Hematopoietic multipotent progenitor cell treated with erythropoietin and hydrocortisone succinate and interleukin-3 and kit ligand, for 15 days (in vitro differentiated cells): ENCODE measurements at places on chromosomes 1 and 21.

- no peak for DNase-seq
Observed at GRCh38 chr1:228955691-228956090, 220.4 kb downstream of the RHOU start.

DNA sequence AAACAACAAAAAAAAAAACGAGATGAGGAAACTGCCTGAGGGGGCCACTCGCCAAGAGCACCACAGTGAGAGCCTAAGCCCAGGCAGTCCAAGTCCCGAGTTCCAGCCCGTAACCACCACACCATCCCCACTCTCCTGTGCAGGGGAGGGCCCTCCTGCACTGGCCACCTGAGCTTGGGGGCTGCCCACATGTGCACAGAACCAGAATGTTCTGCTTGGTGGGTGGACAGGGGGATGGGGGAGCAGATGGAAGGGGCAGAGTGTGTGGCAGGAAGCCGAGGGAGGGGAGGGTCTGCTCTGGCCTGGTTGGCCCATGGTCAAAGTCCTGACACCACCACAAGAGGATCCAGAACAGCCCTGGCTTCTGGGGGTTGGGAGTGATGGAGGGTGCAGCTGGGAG lies 17.6 kb downstream of the ADPRS start:
- DNase-seq, result no peak

- no peak for DNase-seq
Observed at GRCh38 chr1:27400082-27400962, 7.9 kb downstream of the GPR3 start.

- DNase-seq, result no peak
Observed at GRCh38 chr1:38831731-38832369, 27.7 kb downstream of the RRAGC start.
